Activated naive CD8-positive, alpha-beta T cell treated with anti-CD3 and anti-CD28 coated beads for 36 hours (primary cell): ENCODE measurements at places on chromosomes 3 and 15. TPM values are rescaled to one million over a fixed set of nuclear protein-coding genes. Genes with fewer than 3 reads are reported as not detected.

DNA sequence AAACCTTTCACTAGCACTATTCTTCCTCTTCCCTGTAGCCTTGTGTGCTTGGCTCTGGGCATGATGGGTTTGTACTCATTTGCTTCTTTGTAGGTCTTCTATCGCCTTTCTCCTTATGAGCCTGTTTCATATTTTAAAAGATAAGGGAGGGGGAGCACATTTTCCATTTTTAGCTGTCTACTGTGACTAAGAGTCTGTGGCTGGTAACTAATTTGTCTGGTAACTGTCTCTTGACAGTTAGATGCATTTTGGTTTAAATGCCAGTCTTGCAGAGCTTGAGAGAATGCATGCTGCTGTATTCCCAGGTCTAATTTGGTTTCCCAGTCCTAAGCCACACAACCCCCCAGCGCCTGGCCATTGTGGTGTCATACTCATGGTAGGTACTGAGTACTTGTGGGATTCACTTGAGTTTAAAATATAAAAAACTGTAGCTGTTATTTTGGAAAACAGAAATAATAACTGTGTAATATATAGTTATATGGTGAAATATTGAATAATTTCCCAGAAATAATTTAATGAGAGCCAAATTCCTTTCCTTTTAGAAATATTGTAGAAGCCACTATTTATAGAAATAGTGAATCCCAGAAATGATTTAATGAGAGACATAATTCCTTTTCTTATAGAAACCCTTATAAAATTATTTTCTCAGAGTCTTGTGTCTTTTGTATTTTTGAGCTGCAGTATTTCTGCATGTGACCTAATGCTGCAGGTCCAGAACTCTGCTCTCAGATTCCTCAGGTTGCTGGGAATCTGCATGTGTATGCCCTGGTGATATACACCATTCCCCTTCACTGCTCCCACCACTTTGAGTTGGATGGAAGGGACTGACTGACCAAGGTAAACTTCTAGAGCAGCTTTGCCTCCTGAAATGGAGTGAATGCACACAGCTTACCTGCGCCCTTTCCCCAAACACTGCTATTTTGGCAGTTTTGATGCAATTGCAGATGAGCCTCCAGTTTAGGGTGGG lies 13.9 kb upstream of the GPR171 start:
- DNase-seq, result no peak

GRCh38 chr3:12708584-12709192 lies 44.8 kb upstream of the RAF1 start:
- DNase-seq, result no peak

- DNase-seq, result peak; percentile 48
These were observed 501 bp downstream of the DMXL2 start for GRCh38 chr15:51621936-51622603.

DNA sequence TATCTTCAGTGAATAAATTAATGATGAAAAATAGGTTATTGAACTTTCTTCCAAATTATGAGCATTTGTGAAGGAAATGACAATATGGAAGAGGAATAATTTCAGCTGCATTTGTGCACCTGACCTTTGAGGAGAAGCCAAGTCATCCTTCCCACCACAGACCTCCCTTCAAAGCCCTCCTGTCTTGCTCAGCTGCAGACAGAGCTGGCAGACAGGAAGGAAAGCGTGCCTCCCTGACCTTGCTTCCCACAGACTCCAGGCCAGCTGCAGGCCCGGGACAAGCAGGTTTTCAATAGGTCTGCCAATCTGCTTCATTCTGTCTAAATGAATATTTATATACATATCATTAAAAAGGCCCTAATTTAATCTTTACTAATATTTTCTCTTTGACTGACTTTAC lies 152.9 kb upstream of the RBMS3 start:
- DNase-seq, result no peak

Gene P2RY13
- total RNA-seq, result not detected

DNA sequence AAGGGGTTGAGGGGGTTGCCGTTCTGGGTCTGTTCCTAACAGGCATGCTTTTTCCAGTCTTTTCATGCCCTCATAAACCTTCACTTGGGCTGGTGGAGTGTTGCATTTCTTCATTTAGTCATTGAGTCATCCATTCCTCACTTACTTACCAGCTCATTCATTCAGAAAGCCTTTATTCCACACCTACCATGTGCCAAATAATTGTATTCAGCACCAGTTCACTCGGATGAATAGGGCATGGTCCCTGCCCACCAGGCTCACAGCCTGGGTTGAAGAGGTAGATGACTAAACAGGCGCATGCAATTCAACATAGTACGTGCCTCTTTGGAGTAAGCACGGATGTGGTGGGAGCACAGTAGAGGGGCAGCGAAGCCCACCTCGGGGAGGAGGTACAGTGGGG lies 35.1 kb upstream of the THSD4 start:
- no peak for DNase-seq
